ENCODE measurements at places on chromosomes 11 and 22. TPM values are rescaled to one million over a fixed set of nuclear protein-coding genes. Genes with fewer than 3 reads are reported as not detected.

IL17REL gene
- polyA plus RNA-seq = 0.08 TPM

UPK3A gene
- 0.11 TPM for polyA plus RNA-seq

METTL15 gene
- 11.8 TPM for polyA plus RNA-seq

DNA sequence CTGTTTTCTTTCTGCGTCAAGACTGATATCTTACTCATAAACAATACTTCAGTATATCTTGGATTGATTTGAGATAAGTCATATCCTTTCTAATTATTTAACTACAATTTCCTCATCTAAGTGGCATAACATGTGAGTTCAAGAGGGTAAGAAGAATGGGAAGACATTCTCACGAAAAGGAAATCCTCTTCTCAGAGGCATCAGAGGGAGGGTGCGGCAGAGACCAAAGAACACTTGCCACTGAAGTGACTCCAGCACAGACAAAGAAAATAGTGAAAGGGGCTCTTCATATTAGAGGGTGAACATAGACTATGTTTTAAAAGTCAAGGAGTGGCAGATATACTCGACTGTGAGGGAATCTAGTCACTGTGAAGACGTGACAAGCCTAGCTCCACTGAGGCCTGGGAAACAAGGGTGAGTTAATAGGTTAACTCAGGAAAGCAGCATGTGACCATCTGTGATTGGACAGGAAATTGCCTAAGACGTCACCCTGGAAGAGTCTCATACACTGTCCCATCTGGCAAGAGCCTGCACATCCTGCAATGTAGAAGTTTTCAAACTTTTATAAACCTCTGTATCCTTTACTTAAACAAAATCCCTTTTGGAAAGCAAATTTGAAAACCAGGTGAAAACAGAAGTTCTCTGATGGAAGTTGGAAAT is 1.9 kb upstream of the MMP1 start:
- peak; percentile 64 for DNase-seq

DNA sequence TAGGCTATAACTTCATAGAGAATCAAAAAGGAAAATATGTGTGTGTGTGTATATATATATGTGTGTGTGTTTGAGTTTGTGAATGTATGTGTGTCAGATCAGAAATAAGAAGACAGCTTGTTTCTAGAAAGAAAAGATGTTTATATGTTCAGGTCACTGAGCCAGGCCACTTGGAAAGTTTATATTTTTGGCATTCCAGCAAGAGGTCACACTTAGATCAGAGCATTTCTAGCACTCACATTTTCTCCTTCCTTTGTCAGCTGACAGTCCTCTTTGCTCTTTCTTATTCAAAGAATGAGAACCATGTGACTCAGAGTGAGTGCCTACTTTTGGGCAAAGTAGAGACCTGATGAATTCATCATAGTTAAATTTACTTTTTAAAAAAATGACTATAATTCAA is 22.9 kb downstream of the RAB38 start:
- no peak for DNase-seq

GRCh38 chr11:32149748-32150147 is 58.9 kb downstream of the RCN1 start:
- DNase-seq = no peak

- DNase-seq = no peak
Measured at GRCh38 chr11:43925063-43925931, 17.1 kb upstream of the C11orf96 start.

IFITM10 gene
- polyA plus RNA-seq = 0.13 TPM

C1QTNF5 gene
- 36.1 TPM for polyA plus RNA-seq

DNA sequence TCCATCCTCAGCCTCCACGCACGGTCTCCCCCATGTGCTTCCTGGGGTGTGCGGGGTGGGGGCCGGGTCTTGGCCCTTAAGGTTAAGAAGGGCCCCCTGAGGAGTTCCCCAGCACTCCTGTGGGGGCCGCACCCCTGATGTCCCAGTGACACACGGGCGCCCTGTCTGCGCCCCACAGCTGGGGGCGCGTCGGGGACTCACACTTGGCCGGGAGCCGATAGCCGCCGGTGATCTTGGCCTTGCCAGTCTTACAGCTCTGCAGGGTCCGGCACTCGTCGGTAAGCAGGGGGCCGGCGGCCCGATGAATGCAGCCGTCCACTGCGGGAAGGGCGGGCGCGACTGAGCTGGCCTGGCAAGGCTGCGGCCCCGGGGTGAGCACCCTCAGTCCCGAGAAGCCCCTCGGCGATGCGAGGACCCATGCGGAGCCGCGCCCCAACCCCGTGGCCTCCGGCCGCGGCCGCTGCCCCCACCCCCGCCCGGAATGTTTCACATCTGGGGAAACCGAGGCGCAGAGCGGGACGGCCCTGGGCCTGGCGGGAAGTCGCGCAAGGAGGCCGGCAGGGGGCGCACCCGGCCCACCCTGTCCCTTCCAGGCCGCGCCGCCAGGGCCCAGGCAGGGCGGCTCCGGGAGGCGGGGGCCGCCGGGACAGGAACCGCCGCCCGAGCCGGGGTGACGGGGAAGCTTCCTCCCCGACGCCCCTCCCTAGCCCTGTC is 13.9 kb downstream of the OTUB1 start:
- DNase-seq = peak; percentile 81

Data from muscle of back (tissue), 13 donors.